ENCODE measurements at places on chromosomes 12 and 14. TPM values are rescaled to one million over a fixed set of nuclear protein-coding genes. Genes with fewer than 3 reads are reported as not detected.
A peak's percentile ranks its signal among the peaks of the same experiment; 100 is the strongest.

Gene TRPV4
- 4.7 TPM for polyA plus RNA-seq

Gene COCH
- 2.0 TPM for polyA plus RNA-seq

GRCh38 chr12:24850496-24850895 lies 98.4 kb downstream of the BCAT1 start:
- no peak for DNase-seq
- H3K36me3 ChIP-seq: no peaks in the 10 kb centered on the region
- no peaks in the 10 kb centered on the region for H3K27me3 ChIP-seq
- H3K4me3 ChIP-seq: no peak overlapping the region

- no peak overlapping the region for H3K4me3 ChIP-seq
- no peak for DNase-seq
Measured at GRCh38 chr14:100333311-100333710, 10.2 kb downstream of the SLC25A47 start.

GRCh38 chr14:64293976-64294671 lies at the start of gene ESR2:
ESR2 (minus strand) TSS chr14:64294371; CDS start chr14:64282985, 11,386 bp downstream.
- peaks cover 11% of the 10 kb centered on the region for H3K4me1 ChIP-seq
- peaks cover 15% of the 10 kb centered on the region for H3K27me3 ChIP-seq
- no peak within 1 kb of the TSS for H3K27ac ChIP-seq
- peak; percentile 43 for DNase-seq

DNA sequence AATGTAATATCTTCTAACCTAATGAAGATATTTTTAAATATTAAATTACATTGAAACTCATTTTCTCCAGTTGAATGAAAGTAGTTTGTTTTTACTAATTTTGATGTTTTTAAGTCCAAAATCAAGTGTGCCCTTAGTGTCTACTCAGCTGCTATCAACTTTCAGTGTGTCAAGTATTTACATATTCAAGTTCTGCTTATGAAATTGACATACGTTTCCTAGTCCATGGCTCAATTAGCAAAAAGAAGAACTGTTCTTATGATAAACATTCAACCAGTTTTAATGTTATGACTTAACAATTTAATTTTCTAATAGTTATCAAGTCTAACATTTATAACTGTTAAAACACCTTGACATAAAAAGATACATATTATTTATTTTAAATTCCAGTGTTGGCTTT lies 137.1 kb downstream of the DUSP6 start:
- DNase-seq: no peak
- no peak overlapping the region for H3K4me3 ChIP-seq
- no peaks in the 10 kb centered on the region for H3K27me3 ChIP-seq
- no peaks in the 10 kb centered on the region for H3K36me3 ChIP-seq
- H3K27ac ChIP-seq: no peak overlapping the region

Gene ACACB
- 3.8 TPM for polyA plus RNA-seq

- DNase-seq: peak; percentile 89
- no peaks in the 10 kb centered on the region for H3K36me3 ChIP-seq
- H3K27me3 ChIP-seq: peaks cover 3% of the 10 kb centered on the region
- no peak overlapping the region for H3K27ac ChIP-seq
- H3K4me3 ChIP-seq: no peak overlapping the region
Measured at GRCh38 chr14:22099942-22100763, 426.5 kb upstream of the OR4E1 start.

All from hepatocyte (in vitro differentiated cells).